ENCODE measurements at places on chromosomes 2 and 18. TPM values are rescaled to one million over a fixed set of nuclear protein-coding genes. Genes with fewer than 3 reads are reported as not detected.

- peaks cover 18% of the 10 kb centered on the region for H3K4me1 ChIP-seq
- H3K4me3 ChIP-seq, result no peak overlapping the region
- H3K27me3 ChIP-seq, result no peaks in the 10 kb centered on the region
- H3K36me3 ChIP-seq, result no peaks in the 10 kb centered on the region
- H3K27ac ChIP-seq, result no peak overlapping the region
Observed at GRCh38 chr2:196983934-196984333, 57.4 kb upstream of the PGAP1 start.

GRCh38 chr2:138329591-138329990 lies 172.0 kb upstream of the SPOPL start:
- H3K4me1 ChIP-seq, result no peaks in the 10 kb centered on the region
- H3K36me3 ChIP-seq, result no peaks in the 10 kb centered on the region
- no peak overlapping the region for H3K4me3 ChIP-seq
- H3K27me3 ChIP-seq, result no peaks in the 10 kb centered on the region

The ARHGAP25 gene
- total RNA-seq, result 2.0 TPM

The ANKRD53 gene
- 2.2 TPM for total RNA-seq

The TCF23 gene
- not detected for total RNA-seq

GRCh38 chr2:175383286-175383685 lies 201.8 kb upstream of the ATP5MC3 start:
- H3K36me3 ChIP-seq, result no peaks in the 10 kb centered on the region
- no peaks in the 10 kb centered on the region for H3K27me3 ChIP-seq
- no peak overlapping the region for H3K27ac ChIP-seq
- H3K4me1 ChIP-seq, result no peaks in the 10 kb centered on the region
- DNase-seq, result no peak
- H3K4me3 ChIP-seq, result no peak overlapping the region
